ENCODE measurements at places on chromosomes 2 and 18.

DNA sequence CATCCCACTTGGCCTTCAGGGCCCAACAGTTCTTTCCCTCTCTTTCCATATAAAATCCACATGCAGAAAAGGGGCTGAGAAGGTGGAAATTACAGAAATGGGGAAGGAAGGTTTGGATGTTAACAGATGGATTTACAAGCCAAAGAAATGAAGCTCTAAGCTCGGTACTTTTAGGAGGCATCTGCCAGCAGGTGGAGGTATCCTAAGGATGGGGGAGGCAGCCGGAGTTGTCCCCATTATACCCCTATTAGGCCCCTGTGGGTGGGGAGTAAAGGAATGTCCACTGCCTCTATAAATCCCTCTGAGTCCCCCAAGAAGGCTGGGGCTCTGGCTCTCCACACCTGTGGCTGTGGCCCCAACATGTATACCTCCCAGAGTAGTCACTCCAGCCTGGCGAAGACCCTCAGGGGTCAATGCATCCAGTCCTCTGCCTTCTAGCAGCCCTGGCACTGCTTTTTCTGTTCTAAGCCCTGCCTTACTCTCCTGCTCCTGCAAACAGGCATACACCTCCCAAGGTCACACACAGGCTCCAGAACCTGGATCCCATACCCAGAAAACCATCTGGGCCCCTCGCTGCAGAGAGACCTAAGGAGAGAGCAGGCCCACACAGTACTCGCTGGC lies 1.2 kb downstream of the FBXO41 start:
- DNase-seq: no peak

DNA sequence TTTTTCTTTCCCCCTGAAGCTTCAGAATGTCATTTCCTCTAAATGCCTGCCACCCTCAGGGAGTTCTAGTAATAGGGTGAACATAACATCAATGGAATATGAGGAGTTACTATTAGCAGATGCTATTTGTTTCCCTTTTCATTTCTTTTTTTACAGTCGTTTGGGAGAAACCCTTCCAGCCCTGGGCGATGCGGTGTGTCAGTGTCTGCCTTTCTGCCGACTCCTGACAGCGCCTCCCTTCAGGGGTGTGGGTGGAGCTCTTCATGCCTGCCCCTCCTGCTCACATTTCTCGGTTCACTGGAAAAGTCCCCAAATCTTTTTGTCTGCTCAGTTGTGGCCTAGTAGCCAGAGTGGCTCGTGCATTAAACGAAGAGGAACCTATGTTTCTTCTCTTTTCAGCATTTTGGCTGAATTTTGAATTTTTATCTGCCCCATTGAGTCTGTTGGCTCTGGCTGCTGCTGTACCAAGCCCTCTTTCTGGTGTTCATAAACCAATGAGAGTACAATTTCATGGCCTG lies 72.3 kb downstream of the FMNL2 start:
- DNase-seq: no peak

GRCh38 chr2:216695401-216695821 lies at the start of gene IGFBP5:
Gene IGFBP5 (minus strand): TSS chr2:216695549. CDS start chr2:216694775, 774 bp downstream.
- no peak for DNase-seq

DNA sequence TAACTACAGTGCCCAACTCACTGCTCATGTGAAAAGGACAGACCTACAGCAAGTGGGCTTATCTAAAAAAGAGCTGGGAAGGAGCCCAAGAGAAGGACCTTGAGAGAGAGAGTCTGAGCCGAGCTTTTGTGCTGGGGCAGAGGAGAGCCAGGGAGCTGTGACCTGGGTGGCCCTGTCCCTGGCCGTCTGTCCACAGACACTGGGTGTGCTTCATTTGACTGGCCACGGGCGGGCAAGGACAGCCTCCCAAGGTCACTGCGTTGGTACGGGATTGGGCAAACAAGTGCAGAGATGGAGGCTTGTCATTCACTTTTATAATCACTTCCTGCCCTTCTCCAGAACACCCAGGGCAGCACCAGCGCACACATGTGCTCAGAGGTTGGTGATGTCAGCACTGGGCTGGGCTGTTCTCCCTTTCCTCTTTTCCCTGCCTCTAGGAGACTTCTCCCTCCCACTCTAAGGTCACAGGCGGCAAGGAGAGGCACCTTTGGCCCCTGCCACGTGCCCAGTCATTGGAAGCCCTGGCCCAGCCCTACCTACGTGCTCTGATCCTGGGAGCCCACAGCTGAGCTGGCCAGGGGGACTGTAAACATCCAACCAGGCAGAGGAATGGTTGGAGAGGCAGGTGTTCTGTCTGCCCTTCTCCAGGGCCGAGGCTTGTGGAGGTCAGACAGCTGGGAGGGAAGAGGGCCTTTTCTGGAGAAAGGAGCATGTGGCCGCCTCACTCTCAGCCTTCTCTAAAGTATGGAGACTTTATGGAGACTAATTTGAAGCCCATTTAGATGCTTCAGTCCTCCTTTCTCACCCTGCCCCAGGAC lies 6.4 kb upstream of the PSD4 start:
- no peak for DNase-seq

DNA sequence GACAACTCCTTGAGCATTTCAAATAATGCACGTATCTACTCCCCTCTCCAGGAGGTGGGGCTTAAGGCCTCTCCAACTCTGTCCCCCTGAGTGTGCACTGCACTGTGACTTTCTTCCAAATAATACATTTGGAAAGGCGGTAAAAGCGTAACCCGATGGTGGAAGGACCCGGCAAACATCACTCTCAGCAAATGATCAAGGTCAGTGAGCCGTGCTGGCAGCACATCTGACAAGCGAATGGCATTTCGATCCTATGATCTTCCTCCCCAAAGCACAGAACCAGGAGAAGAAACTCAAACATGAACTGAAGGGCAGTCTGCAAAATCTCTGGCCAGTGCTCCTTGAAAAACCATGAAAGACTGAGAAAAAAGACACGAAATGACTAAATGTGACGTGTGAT lies 208.7 kb downstream of the TWIST2 start:
- DNase-seq: no peak

DNA sequence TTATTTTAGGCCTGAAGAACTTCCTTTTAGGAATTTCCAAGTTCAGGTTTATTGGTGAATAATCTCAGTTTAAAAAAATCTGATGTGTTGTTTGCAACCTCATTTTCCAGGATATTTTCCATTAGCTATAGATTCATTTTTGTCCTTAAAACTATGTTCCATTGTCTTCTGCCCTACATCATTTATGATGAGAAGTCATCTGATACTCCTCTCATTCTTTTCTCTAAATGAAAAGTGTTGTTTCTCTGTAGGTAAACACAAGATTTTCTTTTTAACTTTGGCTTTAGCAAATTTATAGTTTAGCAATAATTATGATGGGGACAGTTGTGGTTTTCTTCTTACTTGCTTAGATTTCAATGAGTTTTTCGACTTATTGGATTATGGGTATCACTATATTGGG lies 427.3 kb downstream of the DCDC2C start:
- DNase-seq: no peak

- no peak for DNase-seq
Measured at GRCh38 chr18:29821544-29821943, 1221.0 kb downstream of the DSC3 start.

DNA sequence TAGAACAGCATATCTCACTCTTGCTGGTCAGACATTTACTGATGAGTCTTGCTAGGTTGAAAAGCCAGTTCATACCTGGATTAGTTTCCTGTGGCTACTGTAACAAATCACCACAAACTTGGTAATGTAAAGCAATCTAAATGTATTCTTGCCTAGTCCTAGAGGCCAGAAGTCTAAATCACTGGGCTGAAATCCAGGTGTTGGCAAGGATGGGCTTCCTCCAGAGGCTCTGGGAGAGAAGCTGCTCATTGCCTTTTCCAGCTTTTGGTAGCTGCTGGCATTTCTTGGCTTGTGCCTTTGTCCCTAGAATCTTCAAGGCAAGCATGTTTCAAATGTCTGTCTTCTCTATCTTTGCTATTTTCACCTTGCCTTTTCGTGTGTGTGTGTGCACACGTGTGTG lies 62.3 kb upstream of the MAP4K3 start:
- DNase-seq: no peak

Measured in stimulated activated CD4-positive, alpha-beta T cell treated with anti-CD3 and anti-CD28 coated beads, Interleukin-1b, Interleukin-23, amount 100 ng/mL, for 1 hour (primary cell).